ENCODE measurements at places on chromosomes 2 and 18.

- no peak for DNase-seq
Observed at GRCh38 chr2:95267458-95268210, 6.6 kb upstream of the PROM2 start.

GRCh38 chr2:222939208-222939856 lies 78.5 kb downstream of the ACSL3 start:
- peak; percentile 44 for DNase-seq

GRCh38 chr2:66689456-66690051 lies 254.6 kb downstream of the MEIS1 start:
- DNase-seq: no peak

GRCh38 chr2:65016789-65017188 lies 27.6 kb downstream of the SLC1A4 start:
- DNase-seq: no peak

- DNase-seq: no peak
Observed at GRCh38 chr2:1791006-1791605, 46.8 kb upstream of the PXDN start.

GRCh38 chr2:16655445-16655837 lies 10.2 kb downstream of the CYRIA start:
- no peak for DNase-seq

- DNase-seq: no peak
Observed at GRCh38 chr2:38610851-38611801, 8.4 kb upstream of the HNRNPLL start.

DNA sequence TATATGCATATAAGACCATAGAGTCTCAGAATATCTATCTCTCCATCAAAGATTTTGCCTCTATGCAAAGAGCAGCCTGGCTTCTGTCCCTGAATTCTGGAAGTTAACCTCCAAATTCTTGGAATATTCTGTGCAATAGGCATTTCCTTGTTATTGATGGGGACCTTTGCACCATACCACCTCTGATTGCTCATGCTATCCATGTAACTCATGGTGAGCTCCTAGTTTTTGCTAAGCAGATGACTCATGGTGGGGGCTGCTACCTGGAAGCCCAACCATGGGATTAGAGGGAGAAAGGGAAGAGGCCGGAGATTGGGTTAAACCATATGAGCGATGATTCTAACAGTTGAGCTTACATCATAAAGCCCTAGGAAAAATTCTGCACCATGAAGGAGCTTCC lies 310.2 kb upstream of the FIGN start:
- DNase-seq: no peak

GRCh38 chr2:31694444-31694843 lies 113.7 kb upstream of the SRD5A2 start:
- DNase-seq: no peak

- no peak for DNase-seq
Observed at GRCh38 chr2:20507166-20507692, 60.4 kb downstream of the RHOB start.

DNA sequence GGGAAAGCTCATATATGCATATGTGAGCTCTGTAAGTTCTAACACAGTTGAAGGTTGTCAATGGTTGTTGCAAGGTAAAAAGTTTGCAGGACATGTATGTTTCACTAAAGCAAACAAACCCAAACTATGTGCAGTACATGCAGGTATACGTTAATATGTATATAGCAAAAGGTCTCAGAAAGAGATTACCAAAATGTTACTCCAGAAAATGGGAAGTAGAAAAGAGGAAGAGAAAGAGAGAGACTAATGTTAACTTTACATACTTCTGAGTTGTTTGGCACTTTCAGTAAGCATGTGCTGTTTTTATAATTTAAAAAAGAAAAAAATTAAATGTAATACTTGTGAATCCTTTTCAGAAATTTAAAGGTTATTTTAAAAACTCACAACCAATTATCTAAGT lies 32.8 kb upstream of the PEX13 start:
- DNase-seq: no peak

DNA sequence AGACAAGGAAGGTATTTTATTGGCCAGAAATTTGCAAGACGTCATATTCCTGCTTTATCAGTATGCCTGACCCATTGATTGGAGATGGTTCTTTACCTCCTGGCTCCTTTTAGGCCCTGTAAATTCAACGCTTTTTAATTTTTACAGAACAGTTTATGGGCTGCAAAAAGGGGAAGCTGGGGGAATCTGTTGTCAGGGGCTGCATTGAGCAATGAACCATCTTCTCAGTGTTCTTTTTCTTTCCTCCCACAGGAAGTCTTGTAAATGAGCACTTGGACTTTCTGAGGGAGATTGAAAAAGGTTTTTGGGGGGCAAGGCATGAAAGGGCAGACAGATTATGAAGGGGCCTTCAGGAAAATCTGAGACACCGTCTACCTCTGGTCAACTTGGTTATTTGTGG lies 503.6 kb upstream of the TNP1 start:
- DNase-seq: no peak

DNA sequence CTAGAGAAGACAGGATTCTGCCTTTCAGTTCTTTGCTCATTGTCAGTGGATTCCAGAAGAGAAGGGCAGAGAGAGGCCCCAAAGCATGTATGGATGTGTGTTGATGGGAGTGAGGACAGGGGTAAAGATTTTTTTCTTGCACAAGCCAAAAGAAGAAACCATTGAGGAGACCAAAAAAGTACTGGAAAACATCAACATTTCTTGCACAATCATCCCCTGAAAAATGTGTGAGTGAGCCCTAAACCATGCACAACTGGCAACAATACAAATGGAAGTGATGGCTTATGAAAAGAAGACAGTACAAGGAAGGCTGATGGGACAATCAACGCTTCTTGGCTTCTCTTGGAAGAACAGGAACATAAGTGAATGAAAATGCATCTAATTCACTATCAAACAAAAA lies 5.6 kb upstream of the SMAD7 start:
- DNase-seq: no peak

- no peak for DNase-seq
Observed at GRCh38 chr18:76399613-76400391, 95.2 kb downstream of the ZNF516 start.

DNA sequence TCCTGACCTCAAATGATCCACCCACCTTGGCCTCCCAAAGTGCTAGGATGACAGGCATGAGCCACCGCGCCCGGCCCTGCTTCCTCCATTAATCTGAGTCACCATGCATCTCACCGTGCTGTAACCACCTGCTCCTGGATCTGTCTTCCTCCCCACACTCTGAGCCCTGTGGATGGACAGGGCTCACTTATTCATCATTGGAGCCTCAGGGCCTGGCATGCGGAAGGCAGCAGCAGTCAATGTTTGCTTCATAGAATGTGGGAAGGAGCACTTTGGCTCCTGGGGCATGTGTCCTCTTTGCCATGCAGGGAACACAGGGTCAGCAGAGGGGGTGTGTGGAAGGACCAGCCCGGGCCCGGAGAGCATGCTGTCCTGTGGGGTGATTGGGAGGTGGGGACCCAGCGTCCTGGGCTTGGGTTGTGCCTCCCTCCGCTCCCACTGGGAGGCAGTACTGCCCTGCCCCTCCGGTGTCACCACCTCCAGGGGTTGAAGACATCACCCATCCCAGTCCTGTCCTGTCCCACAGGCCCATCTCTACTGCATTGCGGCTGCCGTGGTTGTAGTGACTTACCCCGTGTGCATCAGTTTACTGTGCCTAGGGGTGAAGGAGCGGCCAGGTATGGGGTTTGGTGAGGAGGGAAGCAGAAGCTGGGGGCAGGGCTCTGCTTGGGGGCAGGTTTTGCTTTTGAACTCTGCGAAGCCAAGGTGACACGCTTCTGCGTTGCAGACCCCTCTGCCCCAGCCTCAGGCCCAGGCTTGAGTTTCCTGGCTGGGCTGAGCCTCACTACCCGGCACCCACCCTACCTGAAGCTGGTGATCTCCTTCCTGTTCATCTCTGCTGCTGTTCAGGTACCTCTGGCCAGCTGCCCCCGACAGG lies 11.5 kb downstream of the MFSD2B start:
- peak; percentile 14 for DNase-seq

GRCh38 chr2:241771286-241772062 lies 5.1 kb upstream of the GAL3ST2 start:
- no peak for DNase-seq

DNA sequence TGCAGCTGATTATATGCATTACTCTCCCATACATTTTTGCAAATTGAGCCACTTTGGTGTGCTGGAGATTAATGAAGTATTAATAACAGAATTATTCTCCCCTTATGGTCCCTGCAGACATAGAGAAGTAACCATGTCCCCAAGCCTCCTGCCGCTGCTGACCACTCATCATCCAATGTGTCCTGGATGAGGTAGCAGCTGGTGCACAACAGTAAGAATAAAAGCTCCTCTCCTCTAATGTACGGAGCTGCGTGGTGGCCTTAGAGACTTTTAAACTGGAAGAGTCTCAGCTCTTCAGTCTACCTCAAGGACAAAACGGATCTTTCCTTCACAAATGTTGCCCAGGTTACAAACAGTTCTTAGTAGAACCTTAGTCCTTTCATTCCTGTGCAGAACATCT lies 37.7 kb downstream of the TPO start:
- no peak for DNase-seq

DNA sequence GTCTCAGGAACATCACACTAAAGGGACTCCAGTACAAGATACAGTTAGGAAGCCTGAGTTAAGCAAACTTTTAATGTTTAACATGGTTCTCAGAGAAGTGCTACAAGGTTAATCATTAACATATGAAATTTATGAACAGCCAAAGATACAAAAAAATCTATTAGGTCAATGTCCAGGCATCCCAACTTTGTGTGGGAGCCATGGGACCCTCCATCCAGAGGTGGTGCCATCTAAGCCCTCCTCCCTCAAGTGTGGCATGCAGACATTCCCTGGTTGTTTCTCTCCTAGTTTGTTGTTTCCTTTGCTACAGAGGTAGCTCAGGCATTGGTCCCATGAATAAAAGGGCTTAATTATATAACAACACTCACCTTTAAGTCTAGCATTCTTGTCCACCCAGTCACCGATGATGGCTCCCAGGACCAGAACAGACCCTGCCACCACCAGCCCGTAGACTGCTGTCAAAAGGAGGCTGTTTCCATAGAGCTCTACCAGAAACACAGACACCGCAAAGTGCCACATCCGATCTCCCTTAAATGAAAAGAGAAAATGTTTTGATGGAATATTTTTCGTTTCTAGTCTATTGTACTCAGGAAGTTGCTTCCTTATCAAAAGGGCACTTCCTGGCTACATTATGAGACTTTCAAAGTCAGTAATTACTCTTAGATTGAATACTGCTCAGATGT lies 5.7 kb downstream of the SLC40A1 start:
- no peak for DNase-seq

GRCh38 chr2:15638720-15639119 lies 47.1 kb downstream of the DDX1 start:
- DNase-seq: no peak

- no peak for DNase-seq
Observed at GRCh38 chr2:221034973-221035372, 537.1 kb downstream of the EPHA4 start.

GRCh38 chr18:63627819-63628218 lies 16.2 kb downstream of the SERPINB4 start:
- no peak for DNase-seq

- no peak for DNase-seq
Observed at GRCh38 chr2:84991404-84992160, 20.6 kb downstream of the KCMF1 start.

DNA sequence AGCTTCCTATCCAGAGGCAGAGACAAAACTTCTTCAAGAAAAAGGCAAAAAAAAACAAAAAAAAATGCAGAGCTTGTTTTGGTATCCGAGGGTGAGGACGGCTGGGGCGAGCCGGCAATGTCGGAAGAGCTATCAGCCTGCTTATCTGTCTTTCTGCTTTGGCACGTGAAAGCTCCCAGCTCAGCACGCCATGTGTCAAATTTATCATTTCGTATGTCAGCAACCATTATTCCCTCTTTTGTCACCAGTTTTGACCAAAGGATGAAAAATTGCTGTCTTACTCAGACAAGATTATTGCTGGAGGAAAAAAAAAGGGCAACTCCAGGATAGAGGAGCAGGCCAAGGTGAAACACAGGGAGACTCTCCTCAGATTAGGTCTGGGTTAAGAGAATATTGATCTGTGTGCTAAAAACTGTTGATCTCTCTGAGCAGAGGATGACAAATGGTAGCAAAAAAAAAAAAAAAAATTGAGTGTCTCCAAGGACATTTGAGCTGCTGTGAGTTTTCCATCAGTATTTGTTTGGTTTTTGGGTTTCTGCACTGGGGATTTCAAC lies 532.0 kb upstream of the POU3F3 start:
- no peak for DNase-seq

GRCh38 chr2:43467891-43468290 lies 127.9 kb downstream of the THADA start:
- no peak for DNase-seq

Data from stimulated activated CD4-positive, alpha-beta T cell treated with anti-CD3 and anti-CD28 coated beads, Interleukin-4, amount 100 ng/mL, for 1 hour (primary cell).